ENCODE measurements at places on chromosomes 3 and 15. TPM values are rescaled to one million over a fixed set of nuclear protein-coding genes. Genes with fewer than 3 reads are reported as not detected.

DNA sequence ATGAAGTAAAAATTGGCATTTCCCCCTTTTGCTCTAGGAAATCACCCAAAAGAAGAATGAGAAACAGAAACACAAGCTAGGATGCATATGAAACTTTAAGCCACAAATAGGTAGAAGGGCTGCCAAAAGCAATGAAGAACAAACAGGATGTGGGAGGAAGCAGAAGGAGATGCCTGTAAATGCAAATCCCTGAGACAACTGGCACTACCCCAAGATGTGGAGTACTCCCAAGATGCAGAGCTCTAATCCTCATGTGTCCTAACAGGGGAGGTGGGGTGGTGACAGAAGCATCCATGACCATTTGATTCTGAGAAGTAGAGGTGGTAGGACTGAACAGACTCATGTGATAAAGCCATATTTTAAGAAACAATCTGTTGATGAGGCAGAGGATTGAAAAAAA is 31.9 kb upstream of the ZNF280D start:
- peak; percentile 66 for DNase-seq

DNA sequence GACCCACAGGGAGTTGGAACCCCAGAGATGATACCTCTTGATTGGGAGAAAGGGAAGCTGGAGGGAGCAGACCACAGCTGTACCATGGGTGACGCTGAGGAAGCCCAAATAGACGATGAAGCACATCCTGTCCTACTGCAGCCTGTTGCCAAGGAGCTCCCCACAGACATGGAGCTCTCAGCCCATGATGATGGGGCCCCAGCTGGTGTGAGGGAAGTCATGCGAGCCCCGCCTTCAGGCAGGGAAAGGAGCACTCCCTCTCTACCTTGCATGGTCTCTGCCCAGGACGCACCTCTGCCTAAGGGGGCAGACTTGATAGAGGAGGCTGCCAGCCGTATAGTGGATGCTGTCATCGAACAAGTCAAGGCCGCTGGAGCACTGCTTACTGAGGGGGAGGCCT is 201.1 kb downstream of the AKAP13 start:
- DNase-seq, result no peak

Gene SLC4A7
- total RNA-seq, result 176 TPM

DNA sequence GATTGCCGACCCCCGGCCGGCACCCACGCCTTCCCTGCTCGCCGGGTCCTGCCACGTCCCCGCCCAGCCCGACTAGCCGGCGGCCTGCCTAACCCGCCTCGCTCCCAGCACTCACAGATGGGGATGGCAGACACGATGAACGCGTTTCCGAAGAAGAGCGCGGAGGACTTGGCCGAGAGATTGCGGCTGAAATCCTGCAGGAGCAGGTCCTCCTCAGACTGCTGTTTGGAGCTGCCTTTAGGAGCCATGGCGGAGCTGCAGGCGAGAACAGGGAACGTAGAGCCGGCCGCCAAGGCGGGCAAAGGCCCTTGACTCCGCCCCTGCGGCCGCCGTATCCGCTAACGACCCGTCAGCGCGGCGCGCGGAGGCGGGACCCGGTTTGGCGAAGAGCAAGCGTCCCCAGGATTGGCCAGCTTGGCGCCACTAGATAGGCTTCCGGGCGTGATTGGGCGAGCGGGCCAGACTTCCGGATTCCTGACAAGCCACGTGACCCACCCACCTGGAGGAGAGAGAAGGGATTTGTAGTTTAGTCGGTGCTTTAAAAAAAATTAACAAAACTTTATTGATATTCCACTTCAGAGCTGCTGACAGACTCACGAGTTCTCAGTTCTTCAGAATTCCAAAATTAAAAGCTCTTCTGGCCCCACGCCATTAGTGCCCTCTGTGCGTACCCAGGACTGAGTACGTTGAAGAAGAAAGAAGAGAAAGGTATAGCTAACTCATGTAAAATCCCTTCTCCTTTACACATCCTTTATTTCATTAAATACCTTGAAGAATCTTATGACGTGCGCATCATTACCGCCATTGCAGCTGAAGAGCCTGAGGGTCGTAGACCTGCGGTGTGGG is at the start of gene SSR3:
Gene SSR3 (minus strand): TSS at position 276 of the 846 bp plus-strand sequence. CDS start 28 bp downstream, at position 248.
- peak; percentile 100 for DNase-seq

DNA sequence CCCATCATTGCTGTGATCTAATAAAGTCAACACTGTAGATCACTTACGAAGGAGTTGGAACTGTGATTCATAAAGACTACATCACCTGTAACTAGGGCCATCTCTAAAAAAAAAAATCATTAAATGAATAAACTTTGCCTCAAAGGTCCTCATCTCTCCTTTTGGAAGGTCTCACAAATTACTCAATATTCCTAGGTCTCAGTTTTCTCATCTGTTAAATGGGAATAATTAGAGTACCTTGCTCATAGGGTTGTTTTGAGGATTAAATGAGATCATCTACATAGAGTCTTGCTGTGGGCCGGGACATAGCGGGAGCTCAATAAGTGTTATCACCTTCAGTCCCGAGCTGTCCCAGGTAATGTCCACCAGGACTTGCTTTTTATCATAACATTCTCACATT is 335.1 kb upstream of the PROK2 start:
- DNase-seq, result no peak

- peak; percentile 59 for DNase-seq
Measured at GRCh38 chr15:84878504-84878903, 6.0 kb upstream of the SLC28A1 start.

DNA sequence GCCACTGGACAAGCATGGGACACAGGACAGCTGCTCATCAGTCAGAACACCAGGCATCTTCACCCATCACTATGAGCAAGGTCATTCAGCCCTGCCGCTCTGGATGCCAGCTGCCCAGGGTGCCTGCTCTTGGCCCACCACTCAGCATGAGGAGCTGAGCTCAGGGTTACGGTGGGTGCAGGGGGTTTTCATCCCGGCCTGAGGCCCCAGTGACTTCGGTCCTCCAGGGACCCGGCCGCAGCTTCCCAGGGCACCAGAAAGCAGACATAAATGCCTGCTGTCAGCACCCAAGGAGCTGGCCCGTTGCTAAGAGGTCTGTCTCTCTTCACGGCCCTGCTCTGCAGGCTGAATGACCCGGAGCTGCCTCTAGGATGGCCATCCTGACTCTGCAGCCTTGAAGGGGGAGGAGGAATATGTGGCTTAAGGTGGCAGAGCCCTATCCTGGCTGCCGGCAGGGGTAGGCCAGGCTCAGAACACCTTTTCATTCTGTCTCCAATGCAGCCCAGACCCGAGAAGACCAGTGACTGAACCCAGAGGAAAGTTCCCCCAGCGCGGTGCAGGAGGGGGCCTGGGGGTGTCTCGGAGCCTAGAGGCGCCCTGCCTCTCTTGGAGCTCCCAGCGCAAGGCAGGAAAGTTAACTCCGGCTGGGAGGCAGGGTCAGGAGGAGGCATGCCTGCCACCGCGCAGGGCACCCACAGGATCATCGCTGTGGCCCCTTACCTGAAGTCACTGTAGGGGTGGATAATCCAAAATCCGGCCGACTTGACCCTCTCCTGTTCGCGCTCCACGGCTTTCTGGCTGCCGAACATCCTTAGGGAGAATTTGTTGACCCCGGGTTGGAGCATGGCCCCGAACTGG is 1.8 kb downstream of the HCN4 start:
- DNase-seq, result no peak

GRCh38 chr3:60720736-60721135 is 530.5 kb downstream of the FHIT start:
- DNase-seq, result peak; percentile 6

Gene UPK1B
- total RNA-seq, result not detected

Data from fibroblast of lung (primary cell).